Activated T-cell treated with anti-CD3 and anti-CD28 coated beads, Interleukin-2, amount 50 U/mL, for 72 hours (primary cell): ENCODE measurements at places on chromosomes 3 and 15. TPM values are rescaled to one million over a fixed set of nuclear protein-coding genes. Genes with fewer than 3 reads are reported as not detected.
A peak's percentile ranks its signal among the peaks of the same experiment; 100 is the strongest.

The SLC7A14 gene
- total RNA-seq: not detected

The TMCO5A gene
- total RNA-seq: not detected

The CCR8 gene
- total RNA-seq: 1.2 TPM

The C3orf70 gene
- not detected for total RNA-seq

DNA sequence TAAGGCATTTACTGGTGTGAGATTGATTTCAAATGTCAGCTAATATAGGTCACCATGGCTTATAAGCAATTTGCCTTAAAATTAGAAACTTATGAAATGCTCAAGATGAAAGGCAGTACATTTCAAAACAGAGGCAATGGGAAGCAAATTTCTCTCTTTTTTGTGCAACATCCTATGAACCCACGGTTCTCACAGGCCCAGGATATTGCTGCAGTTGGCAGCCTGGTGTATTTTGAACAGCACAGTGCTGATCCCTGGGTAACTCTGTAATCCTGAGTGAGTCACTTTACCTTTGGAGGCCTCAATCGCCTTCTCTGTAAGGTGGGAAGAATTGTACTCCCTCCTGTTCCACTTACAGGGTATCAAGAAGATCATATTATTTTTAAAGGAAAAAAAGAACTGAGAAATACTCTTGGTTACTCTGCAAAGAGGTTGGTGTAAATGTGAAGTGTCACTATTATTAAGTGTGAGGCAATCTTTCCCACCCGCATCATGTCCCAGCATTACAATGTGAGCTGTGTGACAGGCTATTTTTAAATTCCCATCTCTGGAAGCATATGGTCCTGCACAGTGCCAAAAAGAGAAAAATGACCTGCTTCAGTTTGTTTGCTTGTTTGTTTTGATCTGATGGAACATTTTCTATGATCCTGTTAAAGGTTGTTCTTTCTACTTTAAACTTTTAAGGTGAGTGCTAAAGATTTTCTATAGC lies 190.1 kb upstream of the LPP start:
- H3K27me3 ChIP-seq: peaks cover 17% of the 10 kb centered on the region
- DNase-seq: no peak
- no peaks in the 10 kb centered on the region for H3K36me3 ChIP-seq
- H3K4me1 ChIP-seq: peaks cover 13% of the 10 kb centered on the region
- no peak overlapping the region for H3K4me3 ChIP-seq

DNA sequence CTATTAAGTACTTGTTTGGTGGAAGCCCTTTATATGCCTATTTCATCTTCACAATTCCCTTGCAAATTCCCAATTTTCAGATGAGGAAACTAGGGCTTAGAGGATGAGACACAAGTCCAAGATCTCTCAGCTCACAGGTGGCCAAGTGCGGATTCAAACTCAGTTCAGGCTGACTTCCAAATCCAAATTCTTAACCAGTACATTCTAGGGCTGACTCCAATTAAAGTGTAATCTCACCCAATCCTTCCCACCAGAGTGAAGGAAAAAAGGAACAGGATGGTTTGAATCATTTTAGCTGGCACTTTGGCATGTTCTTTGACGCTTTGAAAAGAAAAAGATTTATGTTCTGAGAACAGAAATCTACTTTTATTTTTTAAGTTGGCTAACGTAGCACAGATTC lies 12.7 kb downstream of the ARHGEF3 start:
- peaks cover 3% of the 10 kb centered on the region for H3K36me3 ChIP-seq
- DNase-seq: no peak

DNA sequence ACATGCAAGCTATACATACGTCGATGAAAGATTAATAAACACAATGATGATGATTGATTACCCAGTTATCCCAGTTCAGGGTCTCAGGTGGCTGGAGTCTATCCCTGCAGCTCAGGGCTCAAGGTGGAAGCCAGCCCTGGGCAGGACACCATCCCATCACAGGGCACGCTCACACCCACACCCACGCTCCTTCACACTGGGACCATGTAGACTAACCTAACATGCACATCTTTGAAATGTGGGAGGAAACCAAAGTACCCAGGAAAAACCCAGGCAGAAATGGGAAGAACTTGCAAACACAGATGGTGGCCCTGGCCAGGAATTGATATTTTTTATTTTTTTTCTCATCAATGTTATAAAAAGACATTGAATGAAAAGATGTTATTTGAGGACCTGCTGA lies 151.4 kb upstream of the MCTP2 start:
- H3K36me3 ChIP-seq: no peaks in the 10 kb centered on the region
- DNase-seq: no peak
- H3K4me3 ChIP-seq: no peak overlapping the region
- no peak overlapping the region for H3K27ac ChIP-seq
- H3K4me1 ChIP-seq: no peaks in the 10 kb centered on the region

DNA sequence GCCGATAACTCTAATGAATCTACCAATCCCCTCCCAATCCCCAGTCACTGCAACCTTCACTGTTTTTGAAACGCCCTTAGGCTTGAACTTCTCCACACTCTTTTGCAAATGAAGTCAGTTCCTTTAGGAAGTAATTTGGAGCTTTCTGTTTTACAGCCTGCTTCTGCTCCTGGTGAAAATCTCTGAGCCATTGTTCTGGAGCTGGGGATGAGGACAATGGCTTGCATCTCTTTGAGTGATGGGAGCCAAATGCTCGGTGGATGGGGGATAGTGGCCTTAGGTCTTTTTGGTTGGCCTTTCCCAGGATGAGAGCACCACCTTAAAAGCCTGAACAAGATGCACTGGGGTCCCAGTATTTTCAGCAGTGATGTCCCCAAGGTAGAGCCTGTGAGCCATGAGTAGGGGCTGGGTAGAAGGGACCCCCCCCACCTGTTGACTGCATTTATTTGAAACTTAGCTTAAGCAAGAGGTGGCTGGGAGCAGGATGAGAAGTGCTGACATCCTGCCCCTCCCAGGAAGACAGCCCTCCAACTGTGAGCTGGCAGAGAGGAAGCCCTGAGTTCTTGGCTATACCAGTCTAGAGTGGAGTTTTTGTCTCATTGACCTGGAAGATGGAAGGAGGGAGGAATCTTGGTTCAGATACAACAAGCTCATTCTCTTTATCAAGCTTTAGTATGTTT lies 7.6 kb upstream of the MYO5C start:
- no peak overlapping the region for H3K27ac ChIP-seq
- DNase-seq: no peak
- no peaks in the 10 kb centered on the region for H3K27me3 ChIP-seq
- no peaks in the 10 kb centered on the region for H3K4me1 ChIP-seq
- H3K4me3 ChIP-seq: no peak overlapping the region

DNA sequence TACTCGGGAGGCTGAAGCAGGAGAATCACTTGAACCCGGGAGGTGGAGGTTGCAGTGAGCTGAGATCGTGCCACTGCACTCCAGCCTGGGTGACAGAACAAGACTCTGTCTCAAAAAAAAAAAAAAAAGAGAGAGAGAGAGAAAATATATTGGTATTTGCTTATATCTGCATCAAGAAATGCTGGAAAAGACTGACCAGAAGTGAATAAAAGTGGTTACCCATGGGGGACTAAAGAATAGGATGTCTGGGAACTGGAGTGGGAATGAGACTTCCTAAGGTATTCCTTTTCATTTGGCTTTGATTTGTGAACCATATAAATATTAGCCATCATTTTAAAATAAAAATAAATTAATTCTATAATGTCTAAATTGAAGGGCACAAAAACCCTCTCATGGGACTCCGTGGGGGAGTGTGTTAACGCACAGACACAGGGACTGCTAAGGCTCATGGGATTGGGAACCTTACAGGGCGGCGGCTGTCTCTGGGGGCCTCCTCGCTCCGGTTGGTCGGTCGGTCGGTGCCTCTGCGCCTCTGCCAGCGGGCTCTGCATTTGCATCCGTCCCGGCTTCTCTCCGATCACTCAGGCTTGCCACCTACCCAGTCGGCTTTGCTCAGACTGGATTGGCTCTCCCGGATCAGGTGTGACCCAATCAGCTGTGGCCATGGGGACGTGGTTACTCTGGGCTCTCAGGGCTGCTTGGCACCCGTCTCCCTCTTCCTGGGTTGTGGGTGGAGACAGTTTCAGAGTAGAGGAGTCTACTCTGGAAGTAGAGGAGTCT lies 12.7 kb upstream of the TSPAN3 start:
- peaks cover 40% of the 10 kb centered on the region for H3K4me1 ChIP-seq
- H3K4me3 ChIP-seq: peak overlapping the region; percentile 79
- peak; percentile 63 for DNase-seq
- H3K27me3 ChIP-seq: peaks cover 5% of the 10 kb centered on the region
